ENCODE measurements at places on chromosomes 16 and 17.

GRCh38 chr16:53775106-53775820 is 71.3 kb downstream of the FTO start:
- no peak for DNase-seq

GRCh38 chr17:14792746-14793145 is 472.4 kb downstream of the PMP22 start:
- no peak for DNase-seq

GRCh38 chr16:3074860-3075522 is 9.6 kb downstream of the IL32 start:
- DNase-seq: no peak

DNA sequence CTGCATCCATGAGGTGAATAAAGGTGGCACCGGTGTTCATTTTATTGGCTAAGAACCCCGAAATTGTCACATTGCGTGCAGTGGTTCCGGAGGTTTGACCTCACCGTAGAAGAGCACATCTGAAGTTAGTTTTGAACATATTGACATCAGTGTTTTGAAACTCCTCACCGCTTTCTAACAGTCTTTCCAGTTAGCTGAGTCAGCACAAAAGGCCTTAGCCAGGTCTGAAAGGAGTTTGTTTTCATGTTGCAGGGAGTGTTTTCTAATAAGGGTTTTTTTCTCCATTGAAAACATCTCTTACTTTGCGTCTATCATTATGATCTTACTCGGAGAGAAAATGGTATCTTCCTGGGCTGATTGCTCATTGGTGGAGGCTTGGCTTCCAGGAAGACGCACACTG is 174.5 kb upstream of the HSBP1 start:
- no peak for DNase-seq

DNA sequence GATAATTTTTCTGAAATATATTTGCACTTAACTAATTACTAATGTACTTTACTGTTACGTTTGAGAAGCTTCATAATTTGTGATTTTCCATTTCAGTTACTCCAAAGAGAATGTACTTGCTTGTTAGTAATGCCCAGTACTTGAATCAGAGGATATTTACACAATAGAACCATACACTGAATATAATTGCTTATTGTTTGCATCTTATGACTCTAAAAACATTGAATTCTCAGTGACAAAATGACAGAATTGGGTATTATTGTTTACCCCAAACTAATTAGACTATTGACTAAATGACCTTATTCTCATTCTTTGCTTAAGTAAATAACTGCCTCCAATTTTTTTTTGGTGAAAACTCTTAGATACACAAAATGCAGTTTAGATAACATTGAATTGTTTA is 8.9 kb downstream of the CCP110 start:
- DNase-seq: no peak

- DNase-seq: no peak
Observed at GRCh38 chr16:89841275-89841674, 13.0 kb downstream of the SPIRE2 start.

- peak; percentile 30 for DNase-seq
Observed at GRCh38 chr17:15398736-15399331, 57.4 kb upstream of the TEKT3 start.

DNA sequence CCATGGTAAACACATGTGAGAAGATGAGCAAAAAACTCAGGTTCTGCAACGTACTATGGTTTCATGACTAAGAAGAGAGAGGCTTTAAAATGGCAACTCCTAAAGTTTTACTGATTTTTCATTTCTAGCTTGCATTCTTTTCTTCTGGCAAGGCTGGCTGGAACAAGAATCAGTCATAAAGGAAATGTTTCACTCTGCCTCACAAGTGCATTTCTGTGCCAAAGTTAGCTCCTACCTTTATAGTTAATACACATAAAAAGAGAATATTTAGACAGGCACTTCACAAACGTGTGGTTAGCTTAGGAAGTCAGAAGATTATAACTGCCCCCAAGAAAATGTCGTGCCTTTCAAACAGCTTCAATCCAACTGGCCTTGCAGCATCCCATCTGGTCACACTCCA is 417.1 kb upstream of the CDH11 start:
- DNase-seq: peak; percentile 37

DNA sequence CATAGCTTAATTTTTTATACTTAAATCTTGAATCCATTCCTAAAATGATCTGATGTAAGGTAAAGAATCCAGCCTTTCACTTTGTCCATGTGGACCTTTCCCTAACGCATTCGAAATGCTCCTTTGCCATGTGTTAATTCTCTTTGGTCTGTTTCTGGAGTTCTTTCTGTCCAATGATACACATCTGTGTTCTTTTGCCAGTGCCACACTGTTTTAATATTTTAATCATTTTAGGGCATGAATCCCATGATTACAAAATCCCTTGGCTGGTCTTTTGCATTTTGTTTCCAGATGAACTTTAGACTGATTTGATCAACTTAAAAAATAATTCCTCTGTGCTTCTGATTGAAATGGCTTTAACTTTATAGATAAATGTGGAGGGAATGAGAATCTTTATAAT is 74.1 kb downstream of the NTN1 start:
- no peak for DNase-seq

DNA sequence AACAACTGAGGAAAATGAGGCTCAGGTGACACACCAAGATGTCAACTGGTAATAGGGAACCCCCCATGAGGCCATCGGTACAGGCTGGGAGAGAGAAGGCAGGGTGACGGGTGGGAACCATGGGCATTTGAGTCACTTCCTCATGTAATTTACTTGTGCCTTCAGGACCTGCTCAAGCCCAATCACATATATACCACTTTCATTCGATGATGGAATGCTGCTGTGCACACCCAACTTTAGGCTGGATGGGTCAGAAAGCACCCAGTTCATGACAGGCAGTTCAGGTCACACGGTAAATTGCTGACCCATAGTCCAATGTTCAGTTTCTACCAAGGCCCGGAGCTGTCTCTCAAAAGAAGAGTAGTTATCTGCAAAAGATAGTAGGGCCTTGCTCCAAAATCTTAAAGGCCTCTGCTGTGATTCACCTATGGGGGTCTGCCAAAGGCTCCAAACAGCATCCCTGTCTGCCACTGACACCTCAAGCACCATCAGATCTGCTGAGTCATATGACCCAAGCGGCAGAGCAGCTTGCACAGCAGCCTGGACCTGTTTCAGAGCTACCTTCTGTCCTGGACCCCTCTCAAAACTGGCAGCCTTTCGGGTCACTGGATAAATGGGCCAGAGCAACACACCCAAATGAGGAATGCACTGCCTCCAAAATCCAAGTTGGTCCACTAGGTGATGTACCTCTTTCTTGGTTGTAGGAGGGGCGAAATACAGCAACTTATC is 24.7 kb downstream of the ZZEF1 start:
- DNase-seq: no peak

DNA sequence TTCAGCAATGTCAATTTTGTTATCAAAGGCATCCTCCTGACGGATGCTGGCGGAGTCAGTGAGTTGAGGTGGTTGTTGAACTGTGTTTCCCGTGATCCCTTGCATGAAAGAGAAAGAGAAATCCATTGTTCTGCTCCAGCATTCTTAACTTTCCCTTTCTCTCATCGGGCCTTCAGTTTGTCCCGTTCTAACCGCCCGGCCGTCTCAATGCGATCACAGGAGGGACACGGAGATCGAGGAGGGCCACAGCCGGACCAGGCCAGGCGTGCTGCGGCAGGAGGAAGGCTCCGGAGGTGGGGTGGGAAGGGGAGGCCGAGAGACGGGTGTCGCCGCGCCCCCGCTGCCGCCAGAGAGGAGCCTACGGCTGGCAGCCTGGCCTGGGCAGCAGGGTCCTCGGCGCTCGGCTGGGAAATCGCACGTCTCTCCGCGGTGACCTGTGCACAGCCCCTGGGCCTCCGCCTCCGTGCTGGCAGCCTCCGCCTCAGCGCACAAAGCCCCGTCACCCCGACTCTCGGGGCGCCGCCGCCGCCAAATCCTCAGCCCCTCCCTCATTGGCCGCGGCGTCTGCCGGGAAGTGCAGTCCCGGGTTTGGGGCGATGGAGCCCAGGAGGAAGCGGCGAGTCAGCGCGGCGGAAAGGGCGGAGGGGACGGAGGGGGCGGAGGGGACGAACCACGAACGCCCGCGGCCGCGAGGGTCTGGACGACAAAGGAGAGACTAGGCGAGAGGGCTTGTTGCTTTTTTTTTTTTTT is 38.1 kb downstream of the SOST start:
- DNase-seq: peak; percentile 61

- peak; percentile 98 for DNase-seq
Observed at GRCh38 chr16:30658731-30659506, 688 bp downstream of the FBRS start.

DNA sequence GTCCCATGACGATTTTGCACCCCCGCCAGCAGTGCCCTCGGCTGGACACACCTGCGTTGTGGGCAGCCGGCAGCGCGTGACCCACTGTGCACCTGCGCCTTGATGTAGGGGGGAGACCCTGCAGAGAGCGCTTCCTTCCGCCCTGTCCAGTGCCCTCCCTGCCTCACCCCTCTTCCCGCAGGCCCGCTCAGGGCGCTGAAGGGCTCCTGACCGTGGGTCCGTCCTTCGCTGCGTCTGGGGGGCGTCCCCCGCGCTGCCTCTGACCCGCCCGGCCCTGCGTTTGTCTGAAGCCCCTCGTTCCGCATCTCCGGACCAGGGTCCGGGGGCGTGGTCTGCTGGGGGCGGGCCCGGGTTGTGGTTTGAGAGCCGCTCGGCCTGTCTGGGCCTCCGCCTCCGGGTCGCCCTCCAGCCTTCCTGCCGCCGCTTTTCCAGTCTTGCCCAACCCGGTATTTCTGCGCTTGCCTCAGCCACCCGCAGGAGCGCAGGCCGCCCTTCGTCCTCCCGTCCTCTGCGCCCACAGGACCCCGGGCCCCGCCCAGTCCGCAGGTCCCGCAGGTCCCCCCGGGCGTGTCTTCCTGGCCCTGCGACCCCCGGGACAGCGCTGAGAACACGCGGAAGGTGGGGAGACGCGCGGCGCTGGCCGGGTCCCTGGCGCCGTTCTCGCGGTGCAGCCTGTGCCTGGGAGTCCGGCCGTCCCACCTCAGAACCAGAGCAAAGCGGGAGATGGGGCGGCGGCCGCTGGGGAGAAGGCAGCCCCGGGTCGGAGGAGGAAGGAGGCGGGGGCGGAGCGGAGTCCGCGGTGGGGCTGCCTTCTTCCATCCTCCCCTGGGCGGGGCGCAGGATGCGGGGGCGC is 4.0 kb upstream of the IL17C start:
- peak; percentile 46 for DNase-seq

DNA sequence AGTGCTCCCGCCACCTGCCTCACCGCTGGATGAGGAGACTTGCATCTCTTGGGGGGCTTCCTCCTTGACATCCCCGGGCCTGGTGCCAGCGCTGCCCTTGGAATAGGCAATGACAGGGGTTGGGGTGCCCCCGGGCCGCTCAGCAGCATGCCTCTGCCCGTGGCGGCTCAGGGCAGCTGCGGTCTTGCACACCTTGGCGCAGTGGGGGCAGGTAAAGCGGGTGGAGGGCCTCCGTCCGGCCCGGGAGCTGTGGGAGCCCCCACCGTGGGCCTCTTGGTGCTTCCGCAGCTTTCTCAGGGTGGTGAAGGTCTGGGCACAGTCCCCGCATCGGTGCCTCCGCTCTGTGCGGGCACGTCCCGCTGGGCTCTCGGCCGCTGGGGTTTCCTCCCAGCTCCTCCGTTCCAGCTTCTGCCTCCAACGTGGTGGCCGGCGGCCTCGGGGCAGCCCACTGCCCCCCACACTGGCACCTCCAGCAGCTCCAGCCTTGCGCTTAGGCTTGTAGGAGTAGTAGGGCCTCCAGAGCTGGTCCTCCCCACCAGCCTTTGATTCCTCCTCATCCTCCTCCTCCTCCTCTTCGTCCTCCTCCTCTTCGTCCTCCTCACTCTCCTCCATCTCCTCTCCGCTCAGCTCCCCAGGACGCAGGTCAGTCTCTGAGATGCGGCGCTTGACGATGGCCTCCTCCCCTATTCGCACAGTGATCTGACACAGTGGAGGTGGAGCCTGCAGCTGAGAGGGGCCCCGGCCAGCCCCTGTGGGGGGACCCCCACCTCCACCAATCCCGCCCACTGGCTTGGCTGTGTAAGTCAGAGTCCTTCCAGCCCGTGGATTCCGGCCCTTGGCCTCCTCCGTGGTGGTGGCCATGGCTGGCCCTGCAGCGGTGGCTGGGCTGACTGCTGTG is 16.7 kb downstream of the ZBTB4 start:
- DNase-seq: no peak

DNA sequence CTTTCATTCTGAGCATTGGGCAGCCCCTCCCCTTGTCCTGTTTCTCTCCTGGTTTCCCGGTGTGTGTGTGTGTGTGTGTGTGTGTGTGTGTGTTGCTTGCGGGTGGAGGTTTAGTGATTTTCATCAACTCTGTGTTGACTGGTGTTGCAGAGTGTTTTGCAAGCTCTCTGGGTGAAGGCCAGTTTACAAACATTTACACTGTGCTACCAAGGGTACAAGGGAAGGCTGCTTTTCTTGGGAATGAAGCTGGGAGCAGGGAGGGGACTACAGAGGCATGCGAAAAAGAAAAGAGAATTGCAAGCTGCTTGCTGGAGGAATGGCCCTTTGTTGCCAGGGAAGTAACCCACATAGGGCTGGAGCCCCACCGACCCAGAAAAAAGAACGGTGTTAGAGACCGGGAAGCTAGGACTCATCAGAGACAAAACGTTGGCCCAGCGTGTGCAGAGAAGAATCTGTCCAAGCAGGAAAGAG is 29.6 kb downstream of the HS3ST3B1 start:
- DNase-seq: peak; percentile 64

- no peak for DNase-seq
Observed at GRCh38 chr16:50335196-50335958, 33.4 kb downstream of the BRD7 start.

DNA sequence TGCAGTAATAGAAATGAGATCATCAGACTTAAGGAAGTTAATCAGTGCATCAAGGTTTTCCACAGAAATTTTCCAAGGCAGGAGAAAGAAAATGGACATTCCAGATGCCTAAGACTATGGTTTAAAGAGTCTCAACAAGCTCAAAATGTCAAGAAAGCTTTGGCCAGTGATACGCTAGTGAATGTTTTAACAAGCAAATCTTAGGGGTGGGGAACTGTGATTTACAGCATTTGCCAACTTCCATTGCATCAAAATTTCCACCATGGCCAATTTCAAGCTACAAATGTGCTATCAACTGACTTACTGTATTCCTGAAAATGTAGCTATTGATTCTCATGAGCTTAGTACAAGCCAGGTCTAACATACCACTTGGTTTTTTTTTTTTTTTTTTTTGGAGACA is 82.4 kb upstream of the CLEC3A start:
- no peak for DNase-seq

DNA sequence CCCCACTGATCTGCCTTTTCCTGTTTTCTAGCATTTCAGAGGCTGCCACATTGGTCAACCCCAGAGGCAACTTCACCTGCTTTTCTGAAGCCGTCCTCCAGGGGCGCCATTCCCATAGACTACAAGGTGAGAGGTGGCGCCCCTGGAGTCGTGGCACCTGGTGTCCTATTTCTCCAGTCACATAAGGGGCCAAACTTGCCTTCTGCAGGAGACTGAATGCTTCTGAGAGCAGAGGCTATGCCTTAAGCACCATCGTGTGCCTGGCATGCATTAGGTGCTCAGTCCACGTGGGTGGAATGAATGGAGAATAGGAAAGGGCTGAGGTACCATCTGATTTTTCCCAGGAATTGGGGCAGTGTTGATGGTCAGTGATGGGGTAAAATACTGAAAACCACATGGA is 164.8 kb downstream of the HAPSTR1 start:
- DNase-seq: no peak
